ENCODE measurements at places on chromosomes 11 and 22. TPM values are rescaled to one million over a fixed set of nuclear protein-coding genes. Genes with fewer than 3 reads are reported as not detected.

GRCh38 chr22:31378123-31378522 lies 21.3 kb upstream of the DRG1 start:
- DNase-seq: no peak

The TMEM191C gene
- 0.69 TPM for total RNA-seq

The KRTAP5-7 gene
- not detected for total RNA-seq

The PANX2 gene
- total RNA-seq: not detected
